ENCODE measurements at places on chromosomes 5 and 9. TPM values are rescaled to one million over a fixed set of nuclear protein-coding genes. Genes with fewer than 3 reads are reported as not detected.

PCAT7 gene
- total RNA-seq = not detected

SPAG8 gene
- not detected for total RNA-seq

SUSD3 gene
- 1.3 TPM for total RNA-seq

LMNB1 gene
- 26.5 TPM for total RNA-seq

IL9 gene
- total RNA-seq = not detected

GRCh38 chr5:142082182-142082781 lies 26.3 kb upstream of the NDFIP1 start:
- no peak for DNase-seq

DNA sequence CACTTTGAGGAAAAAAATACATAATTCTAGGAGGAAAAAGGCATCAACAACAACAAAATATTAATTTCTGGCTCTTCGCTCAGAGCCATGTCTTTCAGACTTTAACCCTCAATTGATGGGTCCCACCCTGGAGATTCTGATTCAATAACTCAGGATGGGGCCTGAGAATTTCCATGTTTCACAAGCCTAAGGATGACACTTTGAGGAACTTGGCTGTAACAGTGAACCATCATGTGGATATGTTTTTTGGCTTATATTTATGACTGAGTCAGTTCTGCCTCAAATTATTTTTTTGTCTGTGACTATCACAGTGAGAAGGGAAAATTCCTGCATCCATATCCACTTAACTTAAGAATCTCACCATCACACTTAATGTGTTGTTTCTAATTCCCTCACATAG lies 504.6 kb downstream of the RASEF start:
- DNase-seq = no peak

DNA sequence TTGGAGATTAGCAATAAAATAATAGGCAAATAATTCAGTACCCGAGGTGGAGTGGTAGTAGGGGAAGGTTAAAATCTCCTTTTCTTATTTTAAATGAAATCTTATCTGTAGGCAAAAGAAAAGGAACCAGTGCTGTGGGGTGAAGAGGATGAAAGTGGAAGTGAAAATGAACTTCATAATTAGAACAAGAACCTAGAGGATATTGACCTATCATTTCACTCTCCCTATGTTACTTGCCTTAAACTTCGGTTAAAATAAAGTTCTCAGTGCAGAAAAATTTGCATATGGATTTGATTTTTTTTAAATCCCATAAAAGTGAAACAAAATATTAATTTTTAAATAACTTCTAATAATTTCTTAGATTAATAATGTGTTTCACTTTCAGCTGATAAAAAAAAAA lies 1094.9 kb upstream of the C9orf72 start:
- DNase-seq = no peak

DNA sequence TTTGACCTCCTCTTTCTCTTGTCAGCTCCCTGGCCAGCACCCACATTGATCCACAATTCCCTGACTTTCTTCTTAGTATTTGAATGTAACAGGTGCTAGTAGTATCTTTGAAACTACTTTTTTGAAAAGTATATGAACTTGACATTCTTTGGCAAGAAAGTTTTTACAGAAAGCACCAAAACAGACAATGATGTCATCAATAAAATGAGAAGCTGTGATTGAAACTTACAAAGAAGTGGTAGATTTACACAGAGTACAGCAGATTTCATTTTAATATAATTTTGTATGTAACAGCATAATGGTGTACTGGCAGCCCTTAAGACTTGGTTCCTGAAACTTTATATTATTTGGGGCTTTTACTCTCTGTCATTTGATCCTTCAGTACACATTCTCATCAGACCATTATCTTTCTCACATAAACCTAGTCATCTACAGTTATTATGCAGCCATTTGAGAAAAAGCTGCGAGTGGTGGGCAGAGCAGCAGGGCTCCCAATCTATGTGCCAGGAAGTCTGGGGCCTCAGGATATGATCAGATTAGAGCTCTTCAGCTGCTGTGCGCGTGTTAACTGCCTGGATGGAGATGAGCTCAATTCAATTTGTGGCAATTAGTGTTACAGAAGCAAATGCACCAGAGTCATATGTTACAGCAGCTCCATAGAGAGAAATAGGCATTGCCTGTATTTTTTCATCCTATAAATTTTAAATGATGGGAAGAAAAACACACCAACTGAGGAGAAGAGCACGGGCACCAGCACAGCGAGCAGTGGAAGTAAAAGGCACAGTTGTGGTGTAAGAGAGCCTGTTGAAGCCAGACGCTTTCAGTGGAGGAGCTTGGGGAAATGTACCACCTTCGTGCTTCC lies 126.1 kb downstream of the STARD4 start:
- DNase-seq = no peak

GRCh38 chr5:58872670-58873273 lies 289.9 kb downstream of the RAB3C start:
- DNase-seq = no peak

DNA sequence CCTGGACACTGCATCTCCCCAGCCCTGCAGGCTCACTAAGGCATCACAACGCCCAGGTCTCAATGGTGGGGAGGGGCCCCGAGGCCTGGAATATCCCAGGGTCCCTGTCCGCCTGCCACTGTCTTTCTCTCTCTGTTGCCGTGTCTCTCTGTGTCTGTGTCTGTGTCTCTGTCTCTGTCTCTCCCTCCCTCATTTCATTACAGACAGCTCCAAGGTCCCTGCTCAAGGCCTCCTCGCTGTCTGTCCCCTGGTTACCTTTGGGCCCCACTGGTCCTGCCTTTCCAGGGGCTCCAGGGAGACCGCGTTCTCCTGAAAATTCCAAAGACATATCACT lies 3.2 kb downstream of the FCN1 start:
- DNase-seq = no peak

DNA sequence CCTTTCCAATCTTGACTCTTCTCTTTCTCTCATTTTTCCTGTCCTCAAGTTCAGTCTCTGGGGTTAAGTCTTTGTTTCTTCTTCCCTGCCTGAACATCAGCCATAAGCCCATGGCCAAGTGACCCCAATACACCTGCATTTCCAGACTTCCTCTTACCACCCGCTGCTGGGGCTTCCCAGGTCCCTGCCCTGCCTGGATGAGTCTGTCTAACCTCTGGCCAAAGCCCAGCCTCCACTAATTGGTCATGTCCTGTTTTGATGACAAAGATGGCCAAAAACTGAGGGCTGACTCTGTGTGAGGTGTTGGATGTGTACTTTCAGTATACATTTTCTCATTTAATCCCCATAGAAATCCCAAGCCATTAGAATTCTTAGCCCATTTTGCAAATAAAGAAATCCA lies 47.3 kb downstream of the SH3TC2 start:
- DNase-seq = no peak
